Testis (tissue), 5 donors: ENCODE measurements at places on chromosomes 3 and 15.

DNA sequence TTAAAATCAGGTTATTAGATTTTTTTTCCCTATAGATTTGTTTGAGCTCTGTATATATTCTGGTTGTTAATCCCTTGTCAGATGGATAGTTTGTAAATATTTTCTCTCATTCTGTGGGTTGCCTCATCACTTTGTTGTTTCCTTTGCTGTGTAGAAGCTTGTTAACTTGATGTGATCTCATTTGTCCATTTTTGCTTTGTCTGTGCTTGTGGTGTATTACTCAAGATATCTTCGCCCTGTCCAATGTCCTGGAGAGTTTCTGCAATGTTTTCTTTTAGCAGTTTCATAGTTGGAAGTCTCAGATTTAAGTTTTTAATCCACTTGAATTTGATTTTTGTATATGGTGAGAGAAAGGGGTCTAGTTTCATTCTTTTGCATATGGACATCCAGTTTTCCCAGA lies 699.1 kb downstream of the NAALADL2 start:
- H3K27me3 ChIP-seq: no peaks in the 10 kb centered on the region
- no peaks in the 10 kb centered on the region for H3K36me3 ChIP-seq
- no peak for DNase-seq
- H3K4me3 ChIP-seq: no peak overlapping the region

- H3K27ac ChIP-seq: no peak overlapping the region
- no peak for DNase-seq
- no peak overlapping the region for H3K4me3 ChIP-seq
- no peaks in the 10 kb centered on the region for H3K4me1 ChIP-seq
- no peaks in the 10 kb centered on the region for H3K27me3 ChIP-seq
These were observed 242.1 kb upstream of the TLE3 start for GRCh38 chr15:70339571-70340493.

DNA sequence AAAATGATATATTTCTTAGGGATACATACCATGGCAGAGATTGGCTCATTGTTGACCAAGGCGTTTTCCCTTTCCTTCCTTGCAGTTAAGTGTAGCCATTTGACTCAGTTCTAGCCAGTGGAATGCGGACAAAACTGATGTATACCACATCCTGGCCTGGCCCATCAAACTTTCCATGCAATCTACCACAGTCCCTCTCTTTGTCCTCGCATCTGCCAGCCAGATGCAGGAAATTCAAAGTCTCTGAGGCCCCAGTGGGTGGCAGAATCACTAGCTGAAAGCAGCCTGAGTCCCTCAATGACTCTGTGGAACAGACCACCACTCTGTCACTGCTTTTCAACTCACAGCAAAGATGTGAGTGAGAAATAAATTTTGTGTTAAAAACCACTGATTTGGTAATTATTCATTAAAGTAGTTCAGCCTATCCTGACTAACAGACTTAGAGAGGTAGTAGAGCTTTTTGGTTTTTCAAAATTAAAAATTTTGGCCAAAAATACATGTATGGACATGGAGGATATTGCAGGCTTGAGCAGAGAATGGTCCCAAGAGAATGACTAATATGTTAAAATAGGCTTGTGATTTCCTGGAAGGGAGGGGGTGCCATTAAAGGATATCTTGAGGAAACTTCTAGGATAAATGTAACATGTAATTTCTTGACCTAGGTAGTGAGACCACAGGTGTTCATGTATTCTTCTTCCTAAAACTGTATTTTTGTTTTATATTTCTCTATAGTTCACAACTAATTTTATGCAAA lies 10.9 kb downstream of the LRRFIP2 start:
- no peaks in the 10 kb centered on the region for H3K36me3 ChIP-seq
- no peak for DNase-seq
- no peak overlapping the region for H3K4me3 ChIP-seq
- H3K27me3 ChIP-seq: no peaks in the 10 kb centered on the region
- H3K4me1 ChIP-seq: no peaks in the 10 kb centered on the region

- no peaks in the 10 kb centered on the region for H3K27me3 ChIP-seq
- no peak overlapping the region for H3K27ac ChIP-seq
- no peaks in the 10 kb centered on the region for H3K36me3 ChIP-seq
- no peak overlapping the region for H3K4me3 ChIP-seq
- H3K4me1 ChIP-seq: no peaks in the 10 kb centered on the region
These were observed 272.0 kb upstream of the RORA start for GRCh38 chr15:61500951-61501620.

GRCh38 chr3:122918576-122919290 lies 108.8 kb downstream of the SEMA5B start:
- DNase-seq: no peak
- no peak overlapping the region for H3K27ac ChIP-seq
- no peaks in the 10 kb centered on the region for H3K4me1 ChIP-seq
- no peaks in the 10 kb centered on the region for H3K36me3 ChIP-seq

DNA sequence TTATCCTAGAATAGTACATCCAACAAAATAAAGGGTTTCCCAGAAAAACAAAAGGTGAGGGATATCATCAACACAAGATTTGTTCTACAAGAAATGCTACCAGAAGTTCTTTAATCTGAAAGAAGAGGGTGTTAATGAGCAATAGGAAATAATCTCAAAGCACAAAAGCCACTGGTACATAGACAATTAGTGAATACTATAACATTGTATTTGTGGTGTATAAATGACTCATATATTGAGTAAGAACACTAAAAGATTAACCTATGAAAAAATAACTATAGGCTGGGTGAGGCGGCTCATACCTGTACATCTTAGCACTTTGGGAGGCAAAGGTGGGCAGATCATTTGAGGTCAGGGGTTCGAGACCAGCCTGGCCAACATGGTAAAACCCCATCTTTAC lies 210.2 kb upstream of the SLITRK3 start:
- H3K36me3 ChIP-seq: no peaks in the 10 kb centered on the region
- no peaks in the 10 kb centered on the region for H3K4me1 ChIP-seq
- H3K4me3 ChIP-seq: no peak overlapping the region
- no peak for DNase-seq
- H3K27me3 ChIP-seq: no peaks in the 10 kb centered on the region
- no peak overlapping the region for H3K27ac ChIP-seq

DNA sequence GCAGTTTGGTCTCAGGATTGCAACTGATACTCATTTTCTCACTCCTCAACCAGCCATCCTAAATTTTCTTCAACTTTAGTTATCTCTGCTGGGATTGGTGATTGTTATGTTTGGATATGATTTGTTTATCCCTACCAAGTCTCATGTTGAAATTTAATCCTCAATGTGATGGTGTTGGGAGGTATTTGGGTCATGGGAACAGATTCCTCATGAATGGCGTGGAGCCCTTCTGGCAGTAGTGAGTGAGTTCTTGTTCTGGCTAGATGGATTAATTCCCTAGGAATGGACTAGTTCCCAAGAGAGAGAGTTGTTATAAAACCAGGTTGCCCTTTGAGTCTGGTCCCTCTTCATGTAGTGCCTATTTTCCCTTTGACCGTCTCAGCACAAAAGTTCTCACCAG lies 399.9 kb downstream of the SQOR start:
- no peaks in the 10 kb centered on the region for H3K4me1 ChIP-seq
- H3K36me3 ChIP-seq: no peaks in the 10 kb centered on the region
- DNase-seq: no peak
